ENCODE measurements at places on chromosomes 5 and 9.
A peak's percentile ranks its signal among the peaks of the same experiment; 100 is the strongest.

DNA sequence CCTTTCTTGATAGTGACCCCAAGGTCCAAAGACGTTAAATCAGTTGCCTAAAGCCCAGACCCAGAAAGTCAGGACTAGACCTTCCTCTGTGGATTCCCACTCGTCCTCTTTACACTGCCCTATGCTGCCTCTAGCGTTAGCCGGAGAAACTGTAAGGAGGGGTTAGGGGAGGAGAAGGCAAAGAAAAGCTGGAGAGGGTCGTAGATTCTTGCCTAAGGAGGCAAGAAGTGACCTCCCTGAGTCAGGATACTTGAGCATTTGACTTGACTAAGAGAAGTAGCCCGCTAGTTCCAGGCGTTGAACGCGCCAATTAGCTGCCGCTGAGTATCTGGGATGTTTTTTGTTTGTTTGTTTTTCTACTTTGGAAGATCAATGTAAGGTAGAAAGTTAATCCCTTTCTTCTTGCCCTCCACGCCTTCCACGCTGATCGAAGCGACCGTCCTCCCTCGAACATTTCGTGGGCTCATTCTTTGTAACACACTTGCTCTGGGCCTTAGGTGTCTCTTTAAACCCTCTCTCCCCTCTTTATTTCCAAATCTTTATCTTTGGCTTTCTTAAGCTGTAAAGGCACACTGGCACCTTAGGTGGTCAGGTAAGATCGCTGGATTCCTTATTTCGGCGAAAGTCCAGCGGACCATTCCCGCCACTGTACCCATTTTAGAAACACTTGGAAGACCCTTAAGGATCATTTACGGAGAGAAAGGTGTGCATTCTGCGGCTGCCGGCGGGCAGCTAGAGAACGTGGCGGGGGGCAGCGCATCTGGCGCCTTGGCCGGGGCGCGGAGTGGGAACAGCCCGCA is 5.1 kb upstream of the RGMB start:
- DNase-seq, result peak; percentile 38

DNA sequence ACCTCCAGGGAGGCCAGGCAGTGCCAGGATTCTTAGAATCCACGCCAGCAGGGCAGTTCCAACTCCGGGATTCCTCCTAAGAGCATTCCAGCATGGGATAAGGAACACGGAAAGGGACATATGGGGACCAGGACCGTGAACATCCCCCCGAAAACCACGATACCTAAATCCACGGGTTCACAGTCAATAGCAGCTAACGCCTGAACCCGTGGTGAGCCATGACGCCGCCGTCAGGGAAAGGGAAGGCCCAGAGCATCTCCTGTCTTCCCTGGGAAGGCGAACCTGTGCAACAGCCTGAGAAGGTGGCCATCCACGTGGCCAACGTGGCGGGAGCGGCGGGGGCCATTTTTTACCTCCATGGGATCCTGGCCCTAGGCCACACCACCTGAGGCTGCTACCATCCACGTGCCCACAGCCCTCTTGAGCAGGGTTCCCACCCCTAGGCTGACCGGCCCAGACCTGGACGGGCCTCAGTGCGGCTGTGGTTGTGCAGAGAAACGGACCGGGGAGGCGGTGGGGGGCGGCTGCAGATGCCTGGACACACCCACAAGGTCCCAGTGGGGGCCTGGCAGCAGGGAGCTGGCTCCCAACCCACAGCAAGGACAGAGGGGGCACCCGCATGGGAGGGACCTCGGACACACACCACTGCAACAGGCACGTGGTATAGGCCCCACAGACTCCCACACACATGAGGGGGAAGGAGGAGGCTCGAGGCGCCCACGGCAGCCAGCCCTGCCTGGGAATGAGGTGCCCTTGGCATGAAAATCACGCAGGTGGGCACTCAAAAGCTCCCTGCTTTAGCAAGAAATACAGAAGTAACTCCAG is 42.8 kb downstream of the SLC12A7 start:
- DNase-seq, result no peak

DNA sequence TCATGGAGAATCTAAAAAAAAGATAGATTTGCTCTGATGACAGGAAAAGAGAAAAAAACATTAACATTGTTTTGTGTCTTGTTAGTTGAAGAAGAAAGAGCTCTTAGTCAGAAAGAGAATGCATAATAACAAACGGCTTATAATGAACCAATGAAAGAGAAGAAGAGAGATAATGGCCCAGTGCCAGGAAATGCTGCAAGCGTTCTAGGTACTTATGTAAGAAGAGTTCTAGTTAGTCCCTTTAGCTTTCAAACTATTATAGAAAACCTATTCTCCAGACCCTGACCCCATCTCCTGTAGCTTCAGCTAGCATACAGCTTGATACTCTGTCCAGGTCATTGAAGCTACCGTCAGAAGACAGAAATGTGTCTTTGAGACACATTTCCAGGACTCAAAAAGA is 70.2 kb downstream of the FBXL17 start:
- DNase-seq, result no peak

- no peak for DNase-seq
These were observed 33.8 kb downstream of the SVEP1 start for GRCh38 chr9:110545705-110546104.

- DNase-seq, result no peak
These were observed 229.8 kb downstream of the BNC2 start for GRCh38 chr9:16640649-16641048.

Measured in CD4-positive, alpha-beta T cell treated with Interleukin-6 at 100 ng/mL for 8 hours (primary cell).